ENCODE measurements at places on chromosomes 4 and X. TPM values are rescaled to one million over a fixed set of nuclear protein-coding genes. Genes with fewer than 3 reads are reported as not detected.

The TMEM128 gene
- polyA plus RNA-seq, result 47.0 TPM

The SMIM31 gene
- polyA plus RNA-seq, result 0.70 TPM

The MAGEA2B gene
- polyA plus RNA-seq, result not detected

The SPIN2A gene
- polyA plus RNA-seq, result 4.3 TPM

The AFF1 gene
- polyA plus RNA-seq, result 61.5 TPM

The KLHL34 gene
- 0.06 TPM for polyA plus RNA-seq

The CPZ gene
- 14.6 TPM for polyA plus RNA-seq

The FATE1 gene
- not detected for polyA plus RNA-seq

The TCEAL1 gene
- polyA plus RNA-seq, result 28.3 TPM

The FAM149A gene
- 42.5 TPM for polyA plus RNA-seq

All from renal cortex interstitium (tissue), 15 donors.